T-helper 17 cell (primary cell): ENCODE measurements at places on chromosomes 16 and 17. TPM values are rescaled to one million over a fixed set of nuclear protein-coding genes. Genes with fewer than 3 reads are reported as not detected.

The ACE gene
- total RNA-seq, result 21.5 TPM

The SMIM22 gene
- total RNA-seq, result not detected

DNA sequence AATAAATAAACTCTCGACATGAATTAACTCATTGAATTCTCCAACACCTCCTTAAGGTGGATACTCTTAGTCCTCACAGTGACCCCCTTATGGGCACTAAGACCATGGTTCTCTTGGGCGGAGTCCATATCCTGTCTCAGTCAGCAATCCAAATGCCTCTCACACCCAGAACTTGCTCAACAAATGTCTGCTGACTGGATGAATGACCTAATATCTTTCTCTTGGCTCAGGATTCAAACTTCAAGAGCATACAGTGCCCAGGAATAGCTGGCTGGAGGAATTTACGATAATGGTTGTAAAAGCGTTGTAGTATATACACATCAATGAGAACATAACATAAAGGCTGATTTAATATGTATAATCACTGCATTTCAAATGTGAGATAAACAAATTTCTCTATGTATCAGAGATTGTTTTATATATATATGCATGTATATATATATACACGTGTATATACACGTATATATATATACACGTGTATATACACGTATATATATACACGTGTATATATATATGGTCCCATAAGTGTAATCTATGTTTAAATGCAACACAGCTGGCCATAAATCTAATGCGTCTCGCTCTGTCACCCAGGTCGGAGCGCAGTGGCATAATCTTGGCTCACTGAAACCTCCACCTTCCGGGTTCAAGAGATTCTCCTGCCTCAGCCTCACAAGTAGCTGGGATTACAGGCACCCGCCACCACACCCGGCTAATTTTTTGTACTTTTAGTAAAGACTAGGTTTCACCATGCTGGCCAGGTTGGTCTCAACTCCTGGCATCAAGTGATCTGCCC is 6.5 kb upstream of the UBB start:
- no peak for DNase-seq

GRCh38 chr16:49085686-49086085 is 196.0 kb downstream of the CBLN1 start:
- no peak for DNase-seq

DNA sequence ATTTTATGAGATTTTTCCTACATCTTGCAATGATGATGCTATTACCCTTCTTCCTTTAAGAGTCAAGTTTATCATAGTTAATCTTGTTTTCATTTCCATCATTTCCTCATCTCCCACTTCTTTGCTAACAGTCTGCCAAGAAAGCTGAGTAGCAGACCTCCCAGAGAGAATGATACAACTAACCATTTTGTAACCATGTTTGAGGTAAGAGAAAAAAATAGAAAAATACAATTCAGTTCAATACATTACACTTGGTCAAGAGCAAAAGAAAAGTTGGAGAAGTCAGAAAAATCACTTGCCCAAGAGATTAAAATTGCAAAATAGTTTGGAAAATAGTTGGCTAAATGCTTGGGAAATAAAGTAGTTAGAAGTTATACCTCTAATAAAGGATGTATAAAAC is 154.4 kb downstream of the ABCA8 start:
- no peak for DNase-seq

DNA sequence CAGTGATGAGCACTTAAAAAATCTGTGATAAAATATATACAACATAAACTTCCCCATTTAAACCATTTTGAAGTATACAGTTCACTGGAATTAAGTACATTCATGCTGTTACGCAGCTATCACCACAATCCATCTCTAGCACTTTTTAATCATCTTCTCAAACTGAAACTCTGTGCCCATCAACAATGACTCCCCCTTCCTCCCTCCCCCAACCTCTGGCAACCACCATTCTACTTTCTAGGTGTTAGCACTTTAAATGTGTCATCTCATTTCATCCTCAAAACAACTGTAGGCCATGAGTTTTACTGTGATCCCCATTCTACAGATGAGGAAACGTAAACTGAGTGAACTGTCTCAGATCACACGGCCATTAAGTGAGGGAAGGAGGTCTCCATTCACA is 13.8 kb upstream of the TMEM98 start:
- DNase-seq, result no peak

GRCh38 chr16:85395207-85395912 is 217.8 kb upstream of the GSE1 start:
- no peak for DNase-seq

DNA sequence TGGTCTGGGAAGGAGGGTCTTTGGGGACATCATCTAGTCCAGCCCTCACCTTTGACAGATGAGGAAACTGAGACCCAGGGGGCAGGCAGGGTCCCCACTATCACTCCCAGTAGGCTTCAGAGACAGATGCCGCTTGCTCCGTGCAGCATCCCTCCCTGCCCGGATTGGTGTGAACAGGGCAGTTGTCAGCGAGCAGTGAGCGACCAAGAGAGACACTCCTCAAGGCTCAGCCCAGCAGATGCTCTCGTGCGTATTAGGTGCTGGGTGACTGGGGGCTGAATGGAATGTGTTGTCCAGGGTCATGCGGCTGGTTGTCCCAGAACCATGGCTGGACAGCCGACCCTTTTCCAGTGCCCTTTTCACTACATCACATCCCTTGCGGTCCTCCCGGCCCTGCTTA is 49.0 kb downstream of the MPRIP start:
- no peak for DNase-seq

GRCh38 chr17:35752471-35752870 is 568 bp downstream of the GAS2L2 start:
- DNase-seq, result no peak

DNA sequence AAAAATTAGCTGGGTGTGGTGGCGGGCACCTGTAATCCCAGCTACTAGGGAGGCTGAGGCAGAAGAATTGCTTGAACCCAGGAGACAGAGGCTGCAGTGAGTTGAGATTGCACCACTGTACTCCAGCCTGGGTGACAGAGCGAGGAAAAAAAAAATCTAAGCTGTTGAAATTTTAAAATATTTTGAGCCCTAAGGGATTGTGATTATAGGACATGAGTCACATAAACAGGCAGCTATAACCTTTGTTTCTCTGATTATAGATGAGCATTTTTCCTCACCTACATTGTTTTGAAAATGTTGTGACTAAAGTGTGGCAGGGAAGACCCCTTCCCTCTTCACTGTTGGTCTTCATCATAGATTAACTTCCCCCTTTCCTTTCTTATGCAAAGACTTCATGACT is 135.5 kb downstream of the MGAT5B start:
- DNase-seq, result no peak

DNA sequence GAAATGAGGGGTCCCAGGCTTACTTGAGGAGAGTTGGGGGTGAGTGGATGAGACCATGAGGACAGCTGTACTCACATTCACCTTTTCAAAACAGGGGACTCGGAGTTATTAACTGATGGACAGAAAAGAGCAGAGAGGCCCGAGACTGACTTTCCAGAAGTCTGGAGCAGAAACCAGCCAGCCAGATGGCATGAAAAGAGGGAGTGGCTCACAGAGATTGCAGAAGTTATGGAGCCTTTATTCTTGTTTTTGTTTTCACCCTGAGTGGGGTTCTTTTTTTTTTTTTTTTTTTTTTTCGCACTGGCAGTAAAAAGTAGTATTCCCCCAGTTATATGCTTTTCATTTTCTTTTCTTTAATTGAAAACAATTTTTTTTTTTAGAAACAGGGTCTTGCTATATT is 18.9 kb downstream of the TVP23A start:
- no peak for DNase-seq

DNA sequence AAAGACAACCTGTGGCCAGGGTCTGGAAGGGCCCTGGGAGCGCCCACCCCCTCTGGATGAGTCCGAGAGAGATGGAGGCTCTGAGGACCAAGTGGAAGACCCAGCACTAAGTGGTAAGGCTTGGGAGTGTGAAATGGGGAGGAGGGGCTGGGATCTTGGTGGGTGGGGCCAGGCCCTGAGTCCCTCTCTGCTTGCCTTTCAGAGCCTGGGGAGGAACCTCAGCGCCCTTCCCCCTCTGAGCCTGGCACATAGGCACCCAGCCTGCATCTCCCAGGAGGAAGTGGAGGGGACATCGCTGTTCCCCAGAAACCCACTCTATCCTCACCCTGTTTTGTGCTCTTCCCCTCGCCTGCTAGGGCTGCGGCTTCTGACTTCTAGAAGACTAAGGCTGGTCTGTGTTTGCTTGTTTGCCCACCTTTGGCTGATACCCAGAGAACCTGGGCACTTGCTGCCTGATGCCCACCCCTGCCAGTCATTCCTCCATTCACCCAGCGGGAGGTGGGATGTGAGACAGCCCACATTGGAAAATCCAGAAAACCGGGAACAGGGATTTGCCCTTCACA is 1.2 kb upstream of the STARD3 start:
- no peak for DNase-seq

DNA sequence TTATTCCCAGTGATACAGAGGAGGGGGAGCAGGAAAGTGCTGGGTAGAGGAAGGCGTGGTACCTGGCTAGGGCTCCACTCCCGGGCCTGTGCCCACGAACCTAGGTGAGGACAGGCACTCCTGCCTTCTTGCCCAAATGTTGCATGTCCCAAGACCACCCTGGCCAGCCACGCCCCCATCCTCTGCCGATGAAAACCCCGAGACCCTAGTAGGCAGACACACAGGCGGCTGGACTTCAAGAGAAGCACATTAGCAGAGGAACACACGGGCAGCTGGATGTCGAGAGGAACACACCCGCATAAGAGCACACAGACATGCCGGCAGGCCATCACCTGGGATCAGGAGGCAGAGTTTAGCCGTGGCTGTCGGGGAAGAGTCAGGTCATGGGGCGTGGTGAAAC is 1386.5 kb upstream of the GOT2 start:
- DNase-seq, result no peak

- no peak for DNase-seq
These were observed 82.1 kb downstream of the MSI2 start for GRCh38 chr17:57338257-57338914.

DNA sequence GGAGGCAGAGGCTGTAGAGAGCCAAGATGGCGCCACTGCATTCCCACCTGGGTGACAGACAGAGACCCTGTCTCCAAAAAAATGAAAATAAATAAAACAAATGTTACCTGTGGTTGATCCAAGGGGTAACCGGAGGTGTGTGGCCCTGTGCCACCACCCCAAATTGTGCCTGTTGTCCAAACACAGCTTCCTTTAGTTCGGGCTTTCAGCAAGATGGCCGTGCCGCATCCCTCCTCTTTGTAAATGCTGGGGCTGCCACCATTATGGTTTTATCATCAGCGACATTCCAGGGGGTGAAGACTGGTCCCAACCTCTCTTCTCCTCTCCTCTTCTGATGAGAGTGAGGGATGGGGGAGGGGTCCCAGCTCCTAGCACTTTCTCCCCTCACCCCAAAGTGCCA is at the start of gene C16orf92:
Gene C16orf92 (plus strand): TSS at position 312 of the 400 bp plus-strand sequence. CDS start 143 bp downstream, outside the sequence.
- no peak for DNase-seq

- no peak for DNase-seq
These were observed 4.1 kb downstream of the MGAT5B start for GRCh38 chr17:76872221-76872873.

DNA sequence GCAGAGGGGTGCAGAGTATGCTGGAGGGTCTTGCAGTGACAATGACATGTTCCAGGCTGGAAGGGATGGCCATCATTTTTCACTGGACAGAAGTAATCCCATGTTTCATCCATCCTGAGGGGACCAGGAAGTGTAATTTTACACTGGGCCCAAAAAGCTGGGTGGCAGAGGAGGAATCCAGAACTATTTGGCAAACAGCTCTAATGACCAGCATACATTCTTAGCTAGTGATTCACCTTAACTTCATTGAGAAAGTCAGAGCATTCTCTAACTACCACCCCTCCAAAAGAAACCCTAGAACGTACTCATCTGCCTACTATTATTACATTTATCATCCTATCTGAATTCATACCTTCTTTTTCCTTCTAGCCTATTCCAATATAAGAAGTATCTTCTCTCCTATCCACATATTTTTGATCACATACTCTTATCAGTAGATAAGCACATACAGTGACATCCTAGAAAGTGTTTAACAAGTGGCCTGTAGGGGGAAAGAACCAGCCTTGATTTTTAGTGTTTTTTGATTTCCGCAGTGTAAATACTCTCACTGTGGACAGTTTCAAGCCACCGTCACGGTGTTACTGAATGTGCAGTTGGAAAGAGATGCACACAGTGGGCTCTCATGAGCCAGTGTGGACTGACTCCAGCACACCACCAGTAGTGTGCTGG is 118.1 kb downstream of the FTO start:
- DNase-seq, result no peak

GRCh38 chr16:65271996-65272395 is 150.1 kb upstream of the CDH11 start:
- no peak for DNase-seq

DNA sequence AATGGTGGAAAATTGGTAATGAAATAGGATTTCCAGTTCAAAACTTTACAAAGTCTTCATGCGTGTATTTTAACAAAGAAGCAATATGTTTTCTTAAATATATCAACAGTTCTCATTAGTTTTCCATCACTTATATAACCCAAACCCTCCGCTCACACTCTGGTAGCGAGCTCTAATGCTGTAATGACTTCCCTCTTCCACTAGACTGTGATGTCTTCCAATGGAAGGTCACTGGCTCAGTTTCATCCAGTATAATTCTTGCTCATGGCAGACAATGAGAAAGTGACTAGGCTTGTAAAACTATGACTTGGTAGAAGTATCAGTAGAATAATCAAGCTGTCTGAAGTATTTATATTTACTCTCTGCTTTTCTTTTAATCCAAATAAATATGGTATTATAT is 32.8 kb downstream of the NETO2 start:
- DNase-seq, result no peak

- DNase-seq, result no peak
These were observed 100.3 kb downstream of the ZFHX3 start for GRCh38 chr16:72947379-72948237.

- DNase-seq, result no peak
These were observed 27.7 kb upstream of the CLEC18B start for GRCh38 chr16:74448990-74449389.

DNA sequence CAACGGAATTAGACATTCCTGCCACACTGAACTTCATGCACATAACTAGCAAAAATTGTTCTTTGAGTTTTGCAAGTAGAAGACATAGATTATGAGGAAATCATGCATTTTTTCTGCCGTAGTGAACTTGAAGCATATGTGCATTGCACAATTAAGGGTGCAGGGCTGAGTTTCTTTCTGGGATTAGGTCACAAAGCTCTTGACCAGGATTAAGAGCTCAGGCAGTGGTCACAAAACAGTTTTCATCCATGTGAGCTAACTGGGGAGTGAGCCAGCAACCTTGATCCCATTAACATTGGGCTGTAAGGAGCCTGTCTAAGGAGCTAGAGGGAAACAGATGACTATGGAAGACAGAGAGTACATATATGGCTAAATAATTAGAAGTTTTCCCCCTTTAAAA is 143.7 kb downstream of the PMP22 start:
- no peak for DNase-seq

GRCh38 chr16:24906199-24906808 is 60.5 kb downstream of the SLC5A11 start:
- DNase-seq, result no peak
